Coronary artery (tissue), 2 donors: ENCODE measurements at places on chromosomes 11 and 22.

DNA sequence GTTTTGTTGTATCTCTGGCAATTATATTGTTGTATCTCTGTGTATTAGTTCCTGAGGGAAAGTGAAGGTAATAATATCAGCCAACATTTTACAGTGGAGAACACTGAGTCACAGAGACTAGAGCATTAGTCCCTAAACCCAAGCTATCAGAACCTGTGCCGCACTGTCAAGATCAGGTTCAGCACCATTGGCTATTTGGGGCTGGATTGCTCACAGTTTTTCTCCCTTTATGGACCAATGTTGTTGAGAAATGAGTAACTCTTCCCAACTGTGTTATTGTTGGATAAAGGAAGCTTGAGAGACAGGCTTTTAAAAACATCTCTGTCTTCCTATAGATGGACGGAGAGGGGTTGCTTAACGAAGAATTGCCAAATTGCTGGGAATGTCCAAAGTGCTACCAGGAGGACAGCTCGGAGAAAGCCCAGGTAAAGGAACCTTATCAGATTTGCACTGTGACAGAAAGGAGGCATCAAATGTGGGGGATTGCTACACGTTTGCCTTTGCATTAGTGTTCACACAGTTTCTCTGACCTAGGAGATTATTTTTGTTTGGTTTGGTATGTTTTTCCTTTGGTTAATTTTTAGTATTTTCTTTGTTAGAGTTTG lies 18.2 kb upstream of the GRK2 start:
- DNase-seq: no peak

DNA sequence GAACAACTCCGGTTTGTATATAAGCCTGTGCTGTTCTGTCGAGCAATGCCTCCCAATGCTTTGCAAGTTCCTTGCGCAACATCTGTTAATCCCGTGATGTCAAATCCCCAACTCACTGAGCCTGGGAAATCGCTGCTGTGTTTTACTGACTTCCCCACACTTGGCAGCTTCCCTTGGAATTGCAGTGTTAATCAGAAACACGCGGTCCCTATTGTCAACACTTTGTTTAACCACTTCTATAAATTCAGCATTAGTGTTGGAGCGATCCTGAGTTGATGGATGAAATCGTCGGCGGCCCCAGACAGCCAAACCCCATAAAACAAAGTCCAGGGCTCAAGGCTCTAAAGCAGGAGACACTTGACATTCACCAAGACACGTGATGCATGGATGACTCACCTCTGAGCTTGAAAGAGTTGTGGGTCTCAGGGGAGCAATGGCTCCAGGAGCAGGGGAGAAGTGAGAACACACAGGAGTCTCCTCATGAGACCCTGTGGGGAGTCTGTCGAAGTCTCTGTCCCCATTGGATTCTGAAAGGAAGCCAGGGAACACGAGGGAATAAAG lies 555.3 kb downstream of the MIAT start:
- peak; percentile 91 for DNase-seq

GRCh38 chr11:72308226-72309073 lies 64.5 kb upstream of the PHOX2A start:
- DNase-seq: no peak

DNA sequence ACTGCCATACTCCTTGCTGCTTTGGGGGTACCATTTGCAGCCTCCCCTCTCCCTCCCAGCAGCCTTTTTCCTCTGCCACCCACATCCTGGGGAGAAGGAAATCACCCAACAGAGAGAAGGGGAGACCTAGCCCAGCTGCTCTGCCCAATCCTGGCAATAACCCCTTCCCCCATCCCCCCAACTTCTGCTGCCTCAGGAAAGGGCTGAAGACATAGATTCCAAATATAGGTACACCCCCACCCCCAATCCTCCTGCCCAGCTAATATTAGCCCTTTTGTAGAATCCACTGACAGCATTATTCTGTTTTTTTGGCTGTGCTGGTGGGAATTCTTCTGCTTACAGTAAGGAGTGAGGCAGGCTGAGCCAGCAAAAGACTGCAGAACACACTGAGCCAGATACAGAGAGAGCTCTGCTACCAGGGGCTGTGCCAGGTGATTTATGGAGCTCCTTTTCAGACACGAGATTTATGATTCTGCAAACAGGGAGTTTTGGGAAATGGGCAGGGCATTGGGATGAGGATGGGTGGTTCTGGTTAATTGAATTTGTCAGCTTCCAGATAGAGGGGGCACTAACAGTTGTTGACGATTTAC lies 164.0 kb downstream of the TENM4 start:
- peak; percentile 57 for DNase-seq

- no peak for DNase-seq
Measured at GRCh38 chr11:111954154-111954553, 17.0 kb downstream of the DIXDC1 start.

DNA sequence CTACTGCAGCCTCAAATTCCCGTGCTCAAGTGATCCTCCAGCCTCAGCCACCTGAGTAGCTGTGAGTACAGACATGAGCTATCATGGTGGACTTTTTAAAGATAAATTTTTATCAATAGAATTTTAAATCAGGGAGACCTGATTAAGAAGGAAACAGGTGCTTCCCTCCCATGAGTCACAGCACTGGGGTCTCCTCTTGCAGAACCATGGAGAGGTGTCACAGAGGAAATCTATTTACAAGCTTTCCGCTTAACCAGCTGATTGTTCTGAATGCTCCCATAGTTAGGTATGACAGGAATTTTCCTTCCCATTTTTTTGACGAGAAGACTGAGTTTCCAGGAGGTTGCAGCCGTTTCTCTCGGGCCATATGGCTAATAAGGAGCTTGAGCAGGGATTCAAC lies 516.1 kb downstream of the MIAT start:
- no peak for DNase-seq

- no peak for DNase-seq
Measured at GRCh38 chr11:122439866-122440810, 215.4 kb upstream of the UBASH3B start.

- DNase-seq: no peak
Measured at GRCh38 chr11:31441296-31441695, 68.1 kb downstream of the IMMP1L start.

DNA sequence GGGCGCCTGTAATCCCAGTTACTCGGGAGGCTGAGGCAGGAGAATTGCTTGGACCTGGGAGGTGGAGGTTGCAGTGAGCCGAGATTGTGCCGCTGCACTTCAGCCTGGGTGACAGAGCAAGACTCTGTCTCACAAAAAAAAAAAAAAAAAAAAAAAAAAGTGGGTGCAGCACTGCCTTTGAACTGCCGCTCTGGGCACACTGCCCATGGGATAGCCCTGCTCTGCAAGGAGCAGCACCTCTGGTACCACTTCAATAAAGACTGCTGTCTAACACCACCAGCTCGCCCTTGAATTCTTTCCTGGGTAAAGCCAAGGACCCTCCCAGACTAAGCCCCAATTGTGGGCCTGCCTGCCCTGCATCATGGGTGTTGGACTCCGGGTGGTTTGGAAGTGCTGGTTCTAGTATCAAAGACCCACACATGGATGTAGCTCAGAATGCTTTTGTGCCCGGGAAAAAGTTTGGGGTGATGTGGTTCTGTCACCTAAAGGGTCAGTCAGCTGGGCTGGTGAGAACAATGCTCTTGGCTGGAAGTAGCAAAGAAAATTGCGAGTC lies 444.3 kb downstream of the TBC1D22A start:
- no peak for DNase-seq

DNA sequence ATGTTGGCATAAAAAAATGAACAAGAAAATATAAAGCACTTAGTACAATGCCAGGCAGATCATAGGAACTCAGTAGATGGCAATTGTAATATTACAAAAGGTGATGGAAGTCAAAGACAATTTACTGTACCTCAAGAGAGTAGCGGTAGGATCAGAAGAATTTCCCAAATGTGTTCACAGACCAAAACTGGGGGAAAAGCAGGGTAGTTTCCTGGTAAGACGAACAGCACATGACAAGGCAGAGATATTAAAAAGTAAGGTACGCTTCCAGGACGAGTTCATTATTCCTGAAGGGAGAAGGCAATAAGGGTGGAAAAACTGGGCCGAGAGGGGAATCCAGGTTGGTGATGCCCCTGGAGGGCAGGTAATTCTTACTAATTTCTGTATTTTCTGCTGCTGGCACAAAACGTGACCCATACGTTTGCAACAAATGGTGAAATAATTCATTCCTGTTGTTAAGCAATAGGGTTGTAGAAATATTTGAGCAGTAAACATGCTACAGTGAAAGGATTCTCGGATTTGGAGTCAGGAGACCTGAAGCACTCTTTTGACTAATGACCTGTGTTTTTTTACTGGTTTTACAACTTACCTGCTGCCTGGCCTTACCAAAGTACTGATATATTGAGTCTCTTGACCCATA lies 786 bp upstream of the ANKRD42 start:
- no peak for DNase-seq

DNA sequence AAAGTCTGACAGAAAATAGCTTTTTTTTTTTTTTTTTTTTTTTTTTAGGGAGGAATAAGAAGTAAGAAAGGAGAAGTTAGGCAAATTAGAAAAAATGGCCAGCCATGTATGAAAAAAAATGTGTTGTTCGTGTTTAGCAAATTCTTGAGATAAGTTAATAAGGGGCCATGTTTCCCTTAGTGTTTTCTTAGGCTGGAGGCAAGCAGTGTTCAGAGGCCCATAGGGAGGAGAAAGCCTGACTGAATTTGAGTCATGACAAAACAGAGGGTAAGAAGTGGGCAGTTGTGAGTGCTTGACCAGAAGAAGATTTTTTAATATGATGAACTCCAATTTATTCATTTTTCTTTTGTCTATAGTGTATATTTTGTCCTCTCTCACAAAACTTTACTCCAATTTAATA lies 766.4 kb downstream of the FAM181B start:
- DNase-seq: no peak

GRCh38 chr11:61425367-61426131 lies 4.2 kb downstream of the CPSF7 start:
- no peak for DNase-seq

DNA sequence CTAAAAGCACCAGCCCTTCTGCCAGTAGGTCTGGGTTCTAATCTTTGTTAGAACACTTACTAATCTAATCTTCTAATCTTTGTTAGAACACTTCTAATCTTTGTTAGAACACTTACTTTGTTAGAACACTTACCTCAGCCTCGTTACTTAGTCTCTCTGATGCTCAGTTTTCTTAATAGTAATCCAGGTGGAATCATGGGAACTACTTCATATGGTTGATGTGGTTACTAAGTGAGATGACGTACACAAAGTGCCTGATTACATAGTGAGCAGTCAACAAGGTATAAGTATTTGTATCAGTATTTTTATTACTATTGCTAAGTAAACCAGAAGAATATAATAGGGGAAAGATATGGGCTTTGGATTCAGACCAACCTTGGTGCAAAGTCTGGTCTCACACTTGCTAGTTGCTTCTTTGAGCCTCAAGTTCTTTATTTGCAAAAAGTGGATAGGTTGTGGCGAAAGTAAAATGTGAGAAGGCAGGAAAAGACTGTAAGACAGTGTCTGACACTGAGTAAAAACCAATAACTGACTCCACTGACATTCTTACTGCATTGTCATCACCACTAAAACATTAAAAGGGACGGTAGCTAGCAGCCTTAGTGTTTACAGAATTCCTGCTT lies 83.7 kb downstream of the TRAF6 start:
- DNase-seq: no peak

- no peak for DNase-seq
Measured at GRCh38 chr22:31728857-31729256, 21.1 kb downstream of the PRR14L start.

GRCh38 chr11:122265981-122266380 lies 150.0 kb upstream of the BLID start:
- no peak for DNase-seq
